Activated naive CD4-positive, alpha-beta T cell treated with anti-CD3 and anti-CD28 coated beads, Interleukin-2, amount 50 U/mL, for 72 hours (primary cell): ENCODE measurements at places on chromosomes 4 and X.

DNA sequence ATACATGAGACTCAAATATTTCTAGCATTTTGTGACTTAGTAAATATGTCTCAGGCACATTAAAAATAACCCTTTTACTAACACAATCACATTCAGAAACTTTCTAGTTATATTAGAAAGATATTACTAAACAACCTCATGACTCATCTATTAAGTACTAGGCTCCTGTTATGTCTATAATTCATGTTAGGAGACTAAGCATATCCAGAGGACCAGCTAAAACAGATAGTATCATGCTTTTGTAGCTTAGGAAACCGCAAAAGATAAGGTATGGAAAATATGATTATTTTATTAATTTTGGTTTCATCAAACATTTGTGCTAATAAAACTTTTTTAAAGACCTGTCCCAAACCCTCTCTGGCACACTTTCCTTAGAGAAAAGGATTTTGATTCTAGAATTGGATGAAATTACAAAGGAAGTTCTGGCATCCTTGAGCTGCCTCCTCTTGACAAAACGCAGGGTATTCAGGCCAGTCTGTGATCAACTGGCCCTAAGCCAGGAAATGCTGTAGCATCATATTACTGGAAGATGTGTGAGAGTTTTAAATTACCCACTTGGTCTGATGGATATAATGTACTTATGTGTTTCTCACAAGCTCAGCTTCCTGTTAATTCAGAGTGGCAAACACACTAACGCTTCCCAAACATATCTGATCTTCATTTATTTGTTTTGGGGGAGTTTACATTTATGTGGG, 60.4 kb downstream of the NRK start:
- no peak for DNase-seq

- no peak for DNase-seq
Measured at GRCh38 chr4:13615161-13615560, 12.4 kb downstream of the BOD1L1 start.

GRCh38 chr4:158816955-158817354, 48.1 kb downstream of the FNIP2 start:
- no peak for DNase-seq

GRCh38 chr4:150286656-150287055, 208.4 kb downstream of the DCLK2 start:
- DNase-seq, result no peak

- no peak for DNase-seq
Measured at GRCh38 chr4:82284475-82284857, 89.3 kb downstream of the HNRNPD start.

DNA sequence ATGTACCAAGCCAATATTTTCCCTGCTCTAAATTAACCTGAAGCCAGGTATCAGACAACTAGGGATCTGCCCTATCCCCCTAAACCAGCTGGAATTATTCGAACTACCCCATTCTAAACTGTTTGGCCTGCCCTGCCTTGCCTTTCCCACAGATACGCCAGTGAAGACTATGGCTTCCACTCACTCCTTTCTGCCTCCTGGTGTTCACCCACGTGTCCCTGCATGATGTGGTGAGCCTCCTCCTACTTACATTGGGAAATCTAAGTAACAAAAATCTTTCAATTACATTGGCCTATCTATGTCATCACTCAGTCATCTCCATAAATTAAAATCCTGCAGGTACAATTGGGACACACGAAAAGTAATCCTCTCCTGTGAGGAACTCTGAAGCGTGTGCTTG, 6.1 kb upstream of the LDOC1 start:
- DNase-seq, result no peak

GRCh38 chr4:118221227-118221800, 131.5 kb downstream of the PRSS12 start:
- no peak for DNase-seq

- no peak for DNase-seq
Measured at GRCh38 chr4:183396227-183396637, 48.2 kb upstream of the CDKN2AIP start.

- no peak for DNase-seq
Measured at GRCh38 chrX:153761863-153762262, 2.2 kb upstream of the PLXNB3 start.

GRCh38 chr4:24003926-24004325, 114.1 kb upstream of the PPARGC1A start:
- DNase-seq, result no peak

DNA sequence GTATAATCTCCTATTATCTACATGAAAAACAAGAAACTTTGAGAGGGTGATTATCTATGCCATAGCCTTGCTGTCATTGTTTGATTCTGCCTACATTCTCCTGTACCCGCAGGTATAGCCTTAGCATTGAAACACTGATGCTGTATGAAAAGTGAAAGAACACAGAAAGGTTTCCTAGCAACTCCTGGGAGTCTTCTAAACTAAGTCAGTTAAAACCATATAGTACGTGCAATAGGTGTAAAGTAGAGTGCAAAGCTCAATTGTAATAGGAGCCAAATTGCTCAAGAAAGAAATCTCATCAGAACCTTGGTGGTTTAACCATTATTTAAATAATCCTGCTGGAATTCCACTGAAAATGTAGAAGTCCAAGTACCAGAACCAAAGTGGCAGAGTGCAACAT, 489.7 kb downstream of the PCDH10 start:
- DNase-seq, result no peak

GRCh38 chr4:34679228-34679627, 1565.1 kb downstream of the ARAP2 start:
- DNase-seq, result no peak

DNA sequence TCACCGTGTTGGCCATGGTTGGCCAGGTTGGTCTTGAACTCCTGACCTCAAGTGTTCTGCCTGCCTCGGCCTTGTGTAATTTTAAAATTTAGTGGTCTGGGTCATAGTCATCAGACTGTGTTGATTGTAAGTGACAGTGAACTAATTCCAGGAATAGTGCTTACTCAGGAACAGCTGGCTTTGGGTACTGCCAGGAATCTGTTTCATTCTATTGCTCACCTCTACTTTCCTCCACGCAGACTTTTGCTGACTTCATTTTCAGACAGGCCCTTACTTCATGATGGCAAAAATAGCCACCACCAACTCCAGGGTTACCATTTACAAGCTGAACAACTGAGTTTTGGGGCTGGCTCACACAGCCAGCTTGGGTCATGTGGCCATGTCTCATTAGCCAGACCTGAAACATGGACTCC, 54.6 kb downstream of the FNIP2 start:
- DNase-seq, result no peak

DNA sequence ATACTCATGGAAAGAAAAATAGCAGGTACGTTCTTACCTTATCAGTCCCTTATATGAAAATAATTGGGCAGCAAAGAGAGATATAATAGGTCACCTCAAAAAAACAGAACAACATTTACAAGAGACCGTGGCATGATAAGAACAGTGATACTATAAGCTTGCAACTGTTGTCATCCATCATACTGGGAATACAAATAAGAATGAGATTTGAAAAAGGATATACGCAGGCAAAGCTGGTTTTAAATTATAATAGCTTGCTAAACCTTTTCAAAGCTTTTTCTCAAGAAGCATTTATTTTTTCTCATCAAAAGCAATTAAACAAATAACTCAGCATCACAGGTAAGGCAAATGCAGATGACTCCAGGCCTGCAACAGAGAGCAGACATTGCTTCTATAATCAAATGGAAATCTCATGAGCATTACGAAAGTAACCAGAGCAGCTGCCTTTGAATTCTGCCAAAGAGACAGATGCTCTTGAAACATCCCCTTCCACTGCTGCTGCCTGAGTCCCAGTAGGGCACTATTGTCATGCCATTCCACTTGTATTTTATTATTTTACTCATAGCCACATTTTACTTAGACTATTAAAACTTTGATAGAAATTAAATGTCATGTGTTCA, 620.6 kb upstream of the GNPDA2 start:
- no peak for DNase-seq

GRCh38 chr4:143344041-143344440, 7.4 kb downstream of the GAB1 start:
- no peak for DNase-seq

- DNase-seq, result no peak
Measured at GRCh38 chrX:12505127-12505526, 286.1 kb upstream of the PRPS2 start.

- no peak for DNase-seq
Measured at GRCh38 chr4:65007841-65008439, 598.7 kb upstream of the TECRL start.

- no peak for DNase-seq
Measured at GRCh38 chr4:159110961-159111360, 8.1 kb downstream of the RAPGEF2 start.

DNA sequence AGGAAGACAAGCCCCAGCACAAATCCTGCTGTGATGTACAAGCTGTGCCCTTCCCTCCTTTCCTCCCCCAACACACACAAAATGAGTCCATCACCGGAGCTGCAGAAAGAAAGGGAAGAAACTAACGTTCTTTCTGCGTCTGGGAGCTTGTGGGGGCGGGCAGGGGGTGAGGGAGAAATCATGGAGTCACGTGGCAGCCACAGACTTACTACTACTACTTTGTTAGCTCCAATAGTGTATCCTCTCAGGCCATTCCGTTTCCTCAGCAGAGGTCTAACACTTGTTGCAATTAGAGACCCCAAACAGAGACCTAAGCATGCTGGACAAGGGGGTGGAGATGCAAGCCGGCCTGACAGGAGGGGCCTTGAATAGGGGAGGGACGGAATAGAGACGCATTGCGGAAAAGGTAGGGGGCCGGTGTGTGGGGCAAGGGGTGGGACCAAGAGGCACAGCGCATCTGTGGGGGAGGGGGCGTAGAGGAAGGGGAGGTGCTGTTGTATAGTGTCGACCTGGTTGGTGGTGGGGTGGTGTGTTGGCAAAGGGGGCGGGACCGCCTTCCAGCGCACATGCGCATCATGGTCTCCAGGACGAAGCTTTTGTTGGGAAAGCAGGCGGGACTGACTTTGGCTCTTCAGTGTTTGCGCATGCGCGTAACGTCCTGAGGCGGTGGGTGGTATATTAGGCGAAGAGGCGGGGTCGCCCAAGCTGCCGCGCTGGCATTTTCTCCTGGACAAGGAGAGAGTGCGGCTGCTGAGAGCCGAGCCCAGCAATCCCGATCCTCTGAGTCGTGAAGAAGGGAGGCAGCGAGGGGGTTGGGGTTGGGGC, at the start of gene MAGED1:
MAGED1 (plus strand) TSS at position 703 of the 825 bp plus-strand sequence. CDS start 682 bp downstream, outside the sequence.
- peak; percentile 87 for DNase-seq

- no peak for DNase-seq
Measured at GRCh38 chr4:157057218-157057617, 18.7 kb upstream of the GLRB start.

DNA sequence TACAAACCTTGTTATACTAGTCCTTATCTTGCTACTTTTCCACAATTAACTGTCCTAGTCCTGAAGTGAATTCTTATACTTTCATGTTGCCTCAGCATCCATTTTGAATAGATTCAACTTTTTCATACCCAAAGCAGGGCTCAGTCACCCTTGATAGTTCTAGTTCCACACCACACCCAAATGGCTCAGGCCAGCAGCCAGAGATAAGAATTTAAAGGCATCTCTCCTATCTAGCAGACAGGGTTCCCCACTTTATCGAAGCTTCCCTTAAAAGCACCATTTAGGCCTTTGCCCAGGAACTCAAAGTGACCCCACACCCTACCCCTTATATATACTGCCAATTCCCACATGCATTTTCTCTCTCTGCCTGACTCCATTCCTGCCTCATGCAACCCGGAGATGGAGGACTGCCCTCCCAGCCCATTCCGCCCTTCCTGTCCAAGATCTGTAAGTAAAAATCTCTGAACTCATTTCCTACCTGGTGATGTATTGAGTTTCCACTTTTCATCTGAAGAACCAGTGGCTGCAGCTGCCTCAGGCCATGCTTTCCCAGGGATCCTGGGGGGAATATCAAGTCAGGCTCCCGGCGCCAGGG, 63.7 kb upstream of the TXK start:
- no peak for DNase-seq

GRCh38 chr4:86242677-86243076, 117.2 kb downstream of the MAPK10 start:
- DNase-seq, result no peak

DNA sequence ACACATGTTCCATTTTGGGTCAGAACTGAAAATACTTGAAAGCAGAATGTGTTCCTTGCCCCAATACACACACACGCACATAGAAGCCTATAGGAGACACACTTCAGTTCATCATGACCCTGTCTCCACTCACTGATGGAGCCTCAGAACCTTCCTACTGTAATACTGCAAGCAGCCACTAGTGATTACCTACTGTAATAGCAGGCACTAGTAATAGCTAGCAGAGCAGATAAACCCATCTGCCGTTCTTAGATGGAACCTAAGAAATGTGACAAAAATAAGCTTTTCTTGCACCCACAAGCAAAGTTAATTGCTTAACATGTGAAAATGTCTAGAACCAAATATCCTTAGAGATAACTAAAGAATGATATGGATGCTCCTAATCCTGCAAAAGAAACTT, 13.6 kb downstream of the AMTN start:
- DNase-seq, result no peak

- no peak for DNase-seq
Measured at GRCh38 chrX:4129626-4130025, 416.2 kb upstream of the PRKX start.

DNA sequence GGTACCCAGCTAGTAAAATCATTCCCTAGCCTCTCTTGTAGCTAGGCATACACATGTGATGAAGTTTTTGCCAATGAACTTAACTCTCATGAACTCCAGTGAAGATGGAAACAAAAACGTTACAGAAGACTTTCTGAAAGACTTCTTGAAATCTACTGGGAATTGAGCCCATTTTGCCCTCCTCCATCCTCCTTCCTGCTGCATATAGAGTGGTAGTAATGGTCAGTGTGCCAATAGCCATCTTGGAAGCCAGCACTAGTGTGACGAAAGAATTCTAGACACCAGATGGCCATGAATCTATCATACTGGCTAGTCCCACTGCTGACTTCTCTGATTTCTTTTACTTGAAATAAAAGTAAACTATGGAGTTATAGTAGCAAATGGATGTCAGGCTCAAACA, 30.9 kb upstream of the PPA2 start:
- DNase-seq, result no peak

DNA sequence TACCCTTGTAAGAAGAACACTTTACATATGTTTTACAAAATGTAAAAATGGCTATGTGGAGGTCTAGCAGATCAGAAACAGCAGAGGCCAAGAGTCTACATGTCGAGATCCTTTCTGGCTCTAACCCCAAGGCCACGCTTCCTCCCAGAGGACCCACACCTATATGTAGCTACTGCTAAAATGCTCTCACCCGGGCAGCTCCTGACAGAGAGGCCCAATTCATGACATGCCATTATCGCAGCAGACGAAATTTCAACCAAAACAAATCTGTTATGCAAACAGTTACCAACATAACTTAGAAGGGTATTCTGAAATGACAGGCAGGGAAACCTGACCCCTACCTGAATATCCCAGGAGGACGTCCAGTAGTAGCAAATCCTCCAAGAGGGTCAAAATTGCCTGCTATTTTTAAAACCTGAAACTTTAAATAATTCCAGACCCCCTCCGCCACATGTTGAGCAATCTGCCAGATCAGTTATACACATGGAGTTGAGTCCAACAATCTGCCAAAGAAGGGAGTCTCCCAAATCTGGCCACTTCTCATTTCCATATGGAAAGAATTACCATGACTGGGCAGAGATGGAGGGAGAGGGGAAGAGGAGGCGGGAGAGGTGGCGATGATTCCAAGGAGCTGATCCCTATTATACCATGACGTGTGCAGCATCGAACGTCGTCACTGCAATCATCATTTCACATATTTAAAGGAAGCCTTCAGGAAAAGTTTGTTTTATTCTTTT, 192.9 kb upstream of the TBL1X start:
- DNase-seq, result no peak
